Hematopoietic multipotent progenitor cell (in vitro differentiated cells): ENCODE measurements at places on chromosomes 7 and 10.

- no peak for DNase-seq
Measured at GRCh38 chr10:131841131-131841660, 59.6 kb upstream of the PPP2R2D start.

DNA sequence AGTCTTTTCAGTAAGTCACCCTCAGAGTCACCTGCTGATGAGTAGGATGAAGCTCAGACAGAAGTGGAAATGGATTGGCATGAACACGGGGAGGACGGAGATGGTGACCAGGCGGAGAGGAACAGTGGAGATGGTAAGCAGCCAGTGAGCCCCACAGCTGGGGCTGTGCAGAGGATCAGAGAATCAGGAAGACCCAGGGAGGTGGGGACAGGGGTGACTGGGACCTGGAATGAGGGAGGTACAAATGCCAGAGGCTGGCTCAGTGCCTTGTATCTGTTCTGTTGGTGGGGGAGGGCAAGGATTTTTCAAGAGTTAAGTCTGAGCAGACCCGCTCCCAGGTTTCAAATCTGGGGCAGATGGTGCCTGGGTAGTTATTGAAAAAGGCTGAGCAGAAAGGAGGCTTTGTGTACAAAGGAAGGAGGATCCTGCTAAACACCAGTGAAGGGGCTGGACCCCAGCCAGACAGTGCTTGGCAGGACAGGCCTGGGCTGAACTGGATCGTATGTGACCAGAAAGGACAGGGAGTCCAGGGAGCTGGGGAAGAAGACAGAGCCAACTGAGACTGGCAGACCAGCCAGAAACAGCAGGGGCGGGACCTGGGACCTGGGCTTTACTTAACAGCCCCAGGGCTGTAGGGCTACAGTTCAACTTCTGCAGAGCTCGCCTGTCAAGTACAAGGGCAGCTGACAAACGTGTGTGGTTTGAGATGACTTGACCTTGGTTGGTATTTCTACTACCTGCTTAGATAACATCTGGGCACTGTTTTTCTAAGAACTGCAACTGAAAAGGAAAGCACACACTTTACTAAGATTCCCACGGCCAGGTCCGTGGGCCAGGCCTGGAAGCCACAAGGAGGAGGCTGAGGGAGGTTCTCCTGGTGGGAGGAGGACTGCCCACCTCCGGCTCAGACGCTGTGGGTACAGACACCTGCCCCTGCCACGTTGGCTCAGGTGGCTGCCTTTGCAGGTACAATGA is 13.2 kb upstream of the FRMPD2 start:
- DNase-seq: no peak

DNA sequence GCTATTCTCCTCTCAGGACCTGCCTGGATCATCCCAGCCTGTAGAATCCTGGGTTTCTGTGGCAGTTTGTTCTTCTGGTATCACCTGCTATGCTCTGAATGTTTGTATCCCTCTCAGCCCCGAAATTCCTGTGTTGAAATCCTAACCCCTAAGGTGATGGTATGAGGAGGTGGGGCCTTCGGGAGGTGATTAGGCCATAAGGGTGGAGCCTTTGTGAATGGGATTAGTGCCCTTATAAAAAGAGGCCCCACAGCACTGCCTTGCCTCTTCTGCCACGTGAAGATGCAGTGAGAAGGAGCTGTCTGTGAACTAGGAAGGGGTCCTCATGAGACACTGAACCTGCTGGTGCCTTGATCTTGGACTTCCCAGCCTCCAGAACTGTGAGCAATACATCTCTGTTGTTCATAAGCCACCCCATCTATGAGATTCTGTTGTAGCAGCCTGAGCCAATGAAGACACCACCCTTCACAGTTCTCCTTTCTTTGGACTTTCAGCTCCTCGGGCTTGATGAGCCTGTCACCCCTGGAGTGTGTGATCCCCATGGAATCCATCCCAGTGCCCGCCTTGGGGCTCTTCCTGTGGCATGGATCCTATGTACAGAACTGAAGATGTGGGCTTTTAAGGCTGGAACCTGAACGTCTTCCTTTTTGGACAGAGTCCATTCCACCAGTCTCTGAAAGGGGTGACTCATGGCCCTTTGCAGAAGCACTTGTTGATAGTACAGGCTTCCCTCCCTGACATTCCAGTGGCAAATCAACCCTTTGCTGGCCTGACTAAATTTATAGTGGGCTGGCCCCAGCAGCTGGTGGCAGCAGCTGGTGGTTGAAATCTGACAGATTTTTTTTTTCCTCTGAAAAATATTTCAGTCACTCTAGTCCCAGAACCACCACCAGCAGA is 138.0 kb downstream of the TACC2 start:
- DNase-seq: no peak

- DNase-seq: no peak
Measured at GRCh38 chr10:122147663-122148062, 123.4 kb upstream of the BTBD16 start.

GRCh38 chr7:94633687-94634086 is 22.2 kb downstream of the SGCE start:
- DNase-seq: no peak

DNA sequence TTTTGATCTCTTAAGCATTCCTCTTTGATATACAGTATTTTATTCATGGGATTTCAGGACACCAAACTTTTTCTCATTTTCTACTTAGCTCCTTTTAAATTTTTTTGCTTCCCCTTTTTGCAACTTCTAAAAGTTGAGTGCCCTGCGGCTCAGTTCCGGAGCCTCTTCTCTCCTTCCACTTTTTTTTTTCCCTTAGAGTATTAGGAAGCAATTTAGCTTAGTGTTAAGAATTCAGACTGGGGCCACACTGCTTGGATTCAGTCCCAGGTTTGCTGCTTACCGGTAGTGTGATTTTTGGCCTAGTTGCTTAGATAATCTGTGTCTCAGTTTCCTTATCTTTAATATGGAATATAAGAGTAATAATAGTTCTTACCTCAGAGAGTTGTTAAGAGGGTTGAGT is 3.4 kb downstream of the STAM start:
- peak; percentile 42 for DNase-seq

DNA sequence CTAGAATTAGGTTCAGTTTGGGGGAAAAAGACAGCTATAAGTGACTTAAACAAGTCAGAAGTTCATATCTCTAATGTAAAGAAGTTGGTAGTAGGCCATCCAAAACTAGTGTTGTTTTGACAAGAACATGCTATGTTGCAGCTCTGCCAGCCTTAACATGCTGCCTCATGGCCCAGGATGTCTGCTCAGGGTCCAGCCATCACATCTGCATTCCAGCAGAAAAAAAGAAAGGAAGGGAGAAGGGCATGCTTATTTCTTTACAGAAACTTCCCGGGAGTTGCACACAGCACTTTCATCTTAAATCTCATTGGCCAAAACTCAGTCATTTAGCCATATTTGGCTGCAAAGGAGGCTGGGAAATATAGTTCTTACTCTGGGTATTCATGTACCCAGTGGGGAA is 400.4 kb upstream of the PODXL start:
- no peak for DNase-seq

GRCh38 chr10:92222603-92223262 is 68.1 kb downstream of the CPEB3 start:
- DNase-seq: no peak
